ENCODE measurements at places on chromosomes 13 and 19.
A peak's percentile ranks its signal among the peaks of the same experiment; 100 is the strongest.

DNA sequence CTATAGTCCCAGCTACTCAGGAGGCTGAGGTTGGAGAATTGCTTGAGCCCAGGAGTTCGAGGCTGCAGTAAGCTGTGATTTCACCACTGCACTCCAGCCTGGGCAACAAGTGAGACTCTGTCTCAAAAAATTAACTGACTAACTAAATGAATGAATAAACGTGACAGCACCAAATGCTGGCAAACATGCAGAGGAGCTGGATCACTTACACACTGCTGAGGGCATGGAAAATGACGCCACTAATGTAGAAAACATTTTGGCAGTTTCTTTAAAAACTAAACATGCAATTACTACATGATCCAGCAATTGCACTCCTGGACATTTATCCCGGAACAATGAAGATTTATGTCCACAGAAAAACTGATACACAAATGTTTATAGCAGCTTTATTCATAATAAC is 31.3 kb upstream of the GTF3A start:
- no peak for DNase-seq

- peak; percentile 90 for DNase-seq
Measured at GRCh38 chr13:49444524-49445395, 686 bp downstream of the SETDB2 start.

DNA sequence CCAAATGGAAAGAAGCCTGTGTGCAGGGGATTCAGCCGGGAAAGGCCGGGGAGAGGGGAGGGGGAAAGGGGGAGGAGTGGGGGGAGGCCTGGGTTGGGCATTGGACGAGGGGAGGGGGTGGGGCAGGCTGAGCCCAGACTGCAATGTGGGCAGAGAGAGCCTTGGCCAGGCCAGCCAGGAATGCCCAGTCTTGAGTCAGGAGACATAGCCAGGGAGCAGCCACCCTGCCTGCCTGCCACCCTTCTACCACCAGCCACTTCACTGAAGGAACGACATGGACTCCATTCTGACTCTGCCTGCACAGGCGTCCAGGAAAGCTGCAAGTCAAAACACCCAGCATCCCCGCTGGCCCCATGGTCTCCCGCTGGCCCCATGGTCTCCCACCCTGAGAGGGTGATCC is 498 bp downstream of the PROZ start:
- no peak for DNase-seq

- DNase-seq = no peak
Measured at GRCh38 chr13:19860884-19861655, 2.4 kb downstream of the ZMYM5 start.

DNA sequence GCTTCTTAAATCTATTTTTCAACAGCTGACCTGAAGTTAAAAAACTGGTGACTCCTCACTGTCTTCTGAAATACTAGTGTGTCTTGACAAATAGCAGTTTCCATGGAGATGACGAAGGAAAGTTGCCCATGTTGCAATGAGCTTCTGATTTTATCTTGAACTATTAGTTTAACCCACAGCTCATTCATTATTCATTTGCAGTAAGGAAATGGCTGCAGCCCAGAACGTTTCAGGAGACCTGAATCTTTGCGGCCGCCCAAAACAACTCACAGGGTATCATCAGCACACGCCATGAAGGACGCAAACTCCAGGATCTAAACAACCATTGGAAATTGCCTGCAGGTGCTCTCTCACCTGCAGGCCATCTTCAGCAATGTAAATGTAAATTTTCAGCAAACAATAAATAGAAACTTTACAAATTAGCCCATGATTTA is 142.5 kb downstream of the DCLK1 start:
- peak; percentile 28 for DNase-seq

DNA sequence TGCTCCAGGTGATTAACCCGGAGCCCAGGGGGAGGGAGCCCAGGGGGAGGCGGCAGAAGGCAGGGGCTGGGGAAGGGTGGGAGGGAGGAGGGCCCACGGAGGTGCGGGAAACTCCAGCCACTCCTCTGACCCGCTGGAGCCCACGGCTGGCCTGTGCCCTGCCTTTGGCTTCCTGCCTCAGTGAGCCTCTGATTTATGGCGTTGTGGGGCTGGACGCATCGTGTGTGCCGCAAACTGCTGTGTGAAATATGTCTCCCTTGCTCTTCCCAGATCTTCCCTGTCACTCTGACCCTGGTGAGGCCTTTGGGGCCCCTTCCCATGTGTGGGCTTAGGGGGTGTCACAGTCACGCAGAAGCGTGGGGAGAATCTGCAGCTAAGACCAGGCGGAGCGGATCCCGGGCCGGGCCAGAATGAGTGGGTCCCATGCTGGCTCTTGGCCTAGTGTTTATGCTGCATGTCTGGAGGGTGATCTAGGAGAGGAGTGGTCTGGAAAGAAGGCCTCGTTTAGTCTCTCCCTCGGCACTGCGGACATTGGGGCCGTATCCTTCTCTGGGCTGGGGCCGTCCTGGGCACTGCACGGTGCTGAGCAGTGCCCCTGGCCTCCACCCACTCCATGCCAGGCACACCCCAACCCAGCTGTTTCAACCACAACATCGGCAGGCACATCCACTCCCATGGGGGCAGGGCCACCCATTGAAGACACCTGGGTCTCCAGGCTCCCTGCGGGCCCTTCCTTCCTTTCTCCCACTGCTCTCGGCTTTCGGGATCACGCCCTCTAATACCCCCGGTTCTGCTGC is 123.0 kb downstream of the KDM4B start:
- peak; percentile 74 for DNase-seq

- no peak for DNase-seq
Measured at GRCh38 chr13:110653851-110654250, 38.5 kb downstream of the NAXD start.

DNA sequence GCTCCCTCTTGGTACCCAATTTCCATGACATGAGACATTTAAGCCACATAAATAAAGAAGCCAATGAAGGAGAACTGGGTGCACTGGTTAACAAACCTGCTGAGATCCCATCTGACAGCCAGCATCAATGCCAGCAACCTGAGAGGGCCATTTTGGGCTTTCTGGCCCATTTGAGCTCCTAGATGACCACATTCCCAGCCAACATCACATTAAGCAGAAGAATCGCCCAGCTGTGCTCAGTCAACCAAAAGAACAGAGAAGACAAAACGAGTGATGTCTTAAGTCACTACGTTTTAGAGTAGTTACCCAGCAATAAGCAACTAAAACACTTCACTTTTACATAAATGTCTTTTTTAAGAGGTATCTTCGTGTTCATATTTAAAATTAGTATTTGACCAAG is 21.9 kb downstream of the LCP1 start:
- DNase-seq = no peak

DNA sequence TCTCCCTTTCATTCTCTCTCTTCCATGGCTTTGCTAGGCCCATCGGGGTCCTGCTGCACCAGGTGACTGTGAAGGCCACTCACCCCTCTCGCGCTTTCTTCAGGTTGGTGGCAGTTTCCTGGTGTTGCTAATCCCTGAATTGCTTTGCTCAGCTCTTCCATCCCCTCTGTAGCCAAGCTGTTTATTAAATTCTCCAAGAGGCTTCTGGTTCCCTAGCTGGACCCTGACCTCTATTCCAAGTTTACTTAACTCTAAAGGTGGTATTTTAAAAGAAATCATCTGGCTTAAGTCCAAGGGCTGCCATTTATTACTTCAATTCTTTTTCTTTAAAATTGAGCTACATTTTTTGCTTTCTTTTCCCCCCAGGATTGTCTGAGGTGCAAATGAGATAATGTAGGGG is 32.7 kb upstream of the MICU2 start:
- DNase-seq = no peak

DNA sequence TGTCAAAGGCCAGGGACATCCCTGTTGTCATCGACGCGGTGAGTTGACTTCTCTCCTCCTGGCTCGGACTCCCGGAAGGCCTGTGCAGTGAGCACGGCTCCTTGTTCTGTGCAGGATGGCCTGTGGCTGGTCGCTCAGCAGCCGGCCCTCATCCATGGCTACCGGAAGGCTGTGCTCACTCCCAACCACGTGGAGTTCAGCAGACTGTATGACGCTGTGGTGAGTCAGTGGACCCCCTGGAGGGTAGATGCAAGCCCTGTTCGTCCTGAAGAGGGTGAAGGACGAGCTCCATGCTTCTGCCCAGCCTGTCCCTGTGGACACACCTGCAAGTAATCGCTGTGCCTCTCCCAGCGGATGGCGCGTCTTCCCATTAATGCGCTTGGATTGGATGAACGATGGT is 19.2 kb downstream of the NAXD start:
- no peak for DNase-seq

DNA sequence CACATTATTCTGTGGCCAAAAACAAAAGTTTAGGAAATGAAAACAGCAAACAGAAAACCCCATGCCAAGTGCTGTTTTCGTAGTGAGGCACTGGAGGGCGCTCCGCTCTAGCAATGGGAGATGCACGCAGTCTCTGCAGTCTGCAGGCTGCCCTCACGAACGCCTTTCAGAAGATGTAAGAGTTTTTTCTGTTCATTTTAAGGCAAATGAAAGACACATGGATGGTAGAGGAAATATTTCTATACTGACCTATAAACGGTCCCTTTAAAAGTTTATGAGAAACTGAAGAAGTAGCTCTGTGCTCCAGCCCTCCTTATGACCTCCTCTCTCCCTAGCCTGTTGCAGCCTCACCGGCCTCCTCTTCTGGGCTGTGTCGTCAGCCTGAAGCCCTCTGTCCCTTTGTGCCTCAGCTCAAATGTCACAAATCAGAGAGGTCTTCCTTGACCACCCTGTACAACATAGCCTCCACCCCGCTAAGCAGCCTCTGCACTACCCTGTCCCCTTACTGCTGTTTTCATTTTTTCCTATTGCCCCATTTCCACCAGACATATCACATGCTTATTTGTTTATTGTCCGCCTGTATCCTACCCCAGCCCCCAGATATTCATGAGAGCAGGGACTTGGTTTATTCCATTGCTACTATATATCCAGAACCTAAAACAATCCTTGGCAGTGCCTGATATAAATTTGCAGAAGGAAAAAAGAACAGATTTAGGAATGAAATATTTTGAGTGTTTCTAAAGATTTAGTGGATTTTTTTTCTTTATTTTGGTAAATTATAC is 116.4 kb downstream of the TM9SF2 start:
- peak; percentile 72 for DNase-seq

GRCh38 chr19:3649888-3650287 is 23.3 kb upstream of the CACTIN start:
- no peak for DNase-seq

DNA sequence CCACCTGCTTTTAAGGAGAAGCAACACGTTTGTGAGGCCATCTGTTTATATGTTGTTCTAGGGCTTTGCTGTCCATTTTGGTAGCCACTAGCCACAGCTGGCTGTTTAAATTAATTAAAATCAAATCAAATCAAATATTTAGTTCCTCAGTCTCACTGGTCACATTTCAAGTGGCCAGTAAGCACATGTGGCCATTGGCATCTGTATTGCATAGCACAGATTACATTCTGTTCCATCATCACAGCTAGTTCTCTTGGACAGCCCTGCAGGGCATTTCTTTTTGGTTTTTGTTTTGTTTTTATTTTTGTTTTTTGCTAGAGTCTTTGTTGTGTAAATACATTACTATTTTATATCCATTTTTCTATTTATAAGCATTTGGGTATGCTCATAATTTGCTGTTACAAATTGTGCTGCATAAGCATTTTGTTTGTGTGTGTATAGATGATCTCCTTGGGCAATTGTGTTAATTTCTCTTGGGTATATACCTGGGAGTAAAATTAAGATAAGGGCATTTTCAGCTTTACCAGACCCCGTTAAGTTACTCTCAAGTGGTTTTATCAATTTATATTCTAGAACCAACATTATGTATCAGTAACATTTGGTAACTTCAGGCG is 31.3 kb downstream of the SAE1 start:
- DNase-seq = no peak
